ENCODE measurements at places on chromosomes 16 and 17.

DNA sequence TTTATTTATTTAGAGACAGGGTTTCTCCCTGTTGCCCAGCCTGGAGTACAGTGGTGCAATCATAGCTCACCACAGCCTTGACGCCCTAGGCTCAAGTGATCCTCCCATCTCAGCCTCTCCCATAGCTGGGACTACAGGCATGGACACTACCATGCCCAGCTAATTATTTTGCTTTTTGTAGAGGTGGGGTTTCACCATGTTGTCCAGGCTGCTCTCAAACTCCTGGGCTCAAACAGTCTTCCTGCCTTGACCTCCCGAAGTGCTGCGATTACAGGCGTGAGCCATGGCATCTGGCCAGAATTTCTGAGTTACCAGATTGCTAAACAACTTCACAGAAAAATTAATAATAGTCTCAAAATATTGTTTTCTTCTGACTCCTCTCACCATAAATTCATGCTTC lies 21.7 kb downstream of the MOSMO start:
- peaks cover 17% of the 10 kb centered on the region for H3K4me1 ChIP-seq
- no peaks in the 10 kb centered on the region for H3K27me3 ChIP-seq
- no peak for DNase-seq
- no peak overlapping the region for H3K4me3 ChIP-seq
- no peak overlapping the region for H3K27ac ChIP-seq

GRCh38 chr16:29978081-29978480 lies 4.4 kb downstream of the TAOK2 start:
- H3K36me3 ChIP-seq = no peaks in the 10 kb centered on the region
- H3K27me3 ChIP-seq = peaks cover 3% of the 10 kb centered on the region
- peaks cover 39% of the 10 kb centered on the region for H3K4me1 ChIP-seq

DNA sequence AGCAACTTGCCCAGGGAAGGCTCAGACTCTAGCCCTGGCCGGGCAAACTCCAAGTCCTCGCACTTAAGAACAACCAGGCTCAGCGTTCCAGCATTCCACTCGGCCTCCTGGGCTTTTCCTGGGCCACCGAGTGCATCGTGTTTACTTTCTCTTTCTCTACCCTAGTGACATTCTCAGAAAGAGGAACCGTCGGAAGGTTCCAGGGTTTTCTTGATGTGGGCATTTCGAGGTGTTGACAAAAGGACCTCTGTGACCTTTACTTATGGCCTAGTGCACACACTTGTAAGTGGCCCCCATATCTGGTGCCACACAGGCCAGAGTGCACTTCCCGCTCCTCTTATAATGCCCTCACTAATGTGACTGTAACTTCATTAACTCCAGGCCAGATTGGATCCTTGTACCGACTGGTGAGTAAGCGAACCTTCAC lies 3.1 kb upstream of the BANP start:
- peaks cover 4% of the 10 kb centered on the region for H3K27me3 ChIP-seq
- no peaks in the 10 kb centered on the region for H3K36me3 ChIP-seq
- H3K4me1 ChIP-seq = peaks cover 21% of the 10 kb centered on the region
- no peak overlapping the region for H3K27ac ChIP-seq

DNA sequence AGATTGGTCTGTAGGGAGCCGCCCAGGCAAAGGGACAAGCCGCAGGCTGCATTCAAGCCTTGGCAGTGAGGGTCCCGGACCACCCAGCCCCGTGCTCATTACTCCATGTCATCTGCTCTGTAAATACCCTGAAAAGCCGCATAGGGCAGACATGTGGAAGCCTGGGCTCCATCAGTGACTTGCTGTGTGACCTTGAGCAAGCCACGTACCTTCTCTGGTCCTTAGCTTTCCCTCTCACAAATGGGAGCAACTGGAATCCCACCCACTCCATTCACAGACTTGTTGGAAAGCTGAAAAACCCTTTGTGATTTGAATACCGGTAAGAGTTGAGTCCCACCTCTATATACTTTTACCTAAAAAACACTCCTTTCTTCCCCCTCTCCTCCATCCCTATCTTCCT lies 11.9 kb downstream of the CAMKK1 start:
- DNase-seq = no peak
- no peak overlapping the region for H3K27ac ChIP-seq
- H3K4me1 ChIP-seq = peaks cover under 1% of the 10 kb centered on the region
- H3K4me3 ChIP-seq = no peak overlapping the region
- no peaks in the 10 kb centered on the region for H3K36me3 ChIP-seq

GRCh38 chr16:83002351-83003334 lies 375.9 kb downstream of the CDH13 start:
- no peak overlapping the region for H3K4me3 ChIP-seq
- H3K36me3 ChIP-seq = no peaks in the 10 kb centered on the region
- H3K4me1 ChIP-seq = no peaks in the 10 kb centered on the region
- no peaks in the 10 kb centered on the region for H3K27me3 ChIP-seq

DNA sequence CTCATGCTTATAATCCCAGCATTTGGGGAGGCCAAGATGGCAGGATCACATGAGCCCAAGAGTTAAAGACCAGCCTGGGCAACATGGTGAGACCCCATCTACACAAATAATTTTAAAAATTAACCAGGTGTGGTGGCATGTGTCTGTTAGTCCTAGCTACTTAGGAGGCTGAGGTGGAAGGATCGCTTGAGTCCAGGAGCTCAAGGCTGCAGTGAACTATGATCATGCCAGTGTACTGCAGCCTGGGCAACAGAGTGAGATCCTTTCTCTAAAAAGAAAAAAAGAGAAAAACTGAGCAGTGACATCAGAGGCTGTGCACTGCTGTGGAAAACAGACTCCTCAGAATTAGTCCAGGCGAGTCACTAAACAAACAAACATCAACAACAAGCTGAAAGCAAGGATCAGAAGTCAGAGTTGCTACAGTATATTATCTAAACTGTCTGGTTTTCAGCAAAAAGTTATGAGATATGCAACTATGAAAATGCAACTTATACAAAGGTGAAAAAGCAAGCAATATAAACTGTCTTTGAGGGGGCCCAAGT lies 39.3 kb downstream of the CBFB start:
- peaks cover 15% of the 10 kb centered on the region for H3K36me3 ChIP-seq
- H3K4me3 ChIP-seq = no peak overlapping the region
- DNase-seq = no peak
- H3K27me3 ChIP-seq = peaks cover 2% of the 10 kb centered on the region
- peaks cover 5% of the 10 kb centered on the region for H3K4me1 ChIP-seq

- no peak overlapping the region for H3K27ac ChIP-seq
- H3K27me3 ChIP-seq = peaks cover 5% of the 10 kb centered on the region
- no peak overlapping the region for H3K4me3 ChIP-seq
- peaks cover 19% of the 10 kb centered on the region for H3K4me1 ChIP-seq
These were observed 24.1 kb upstream of the RPL13 start for GRCh38 chr16:89536371-89536770.

- no peak for DNase-seq
- H3K27me3 ChIP-seq = no peaks in the 10 kb centered on the region
- H3K27ac ChIP-seq = no peak overlapping the region
These were observed 15.2 kb downstream of the TRAF7 start for GRCh38 chr16:2170587-2171435.

- H3K4me1 ChIP-seq = peaks cover 26% of the 10 kb centered on the region
- H3K27me3 ChIP-seq = no peaks in the 10 kb centered on the region
- no peak overlapping the region for H3K27ac ChIP-seq
- no peak overlapping the region for H3K4me3 ChIP-seq
These were observed 12.0 kb downstream of the CYBC1 start for GRCh38 chr17:82438401-82439193.

Measured in immature natural killer cell (primary cell).